HS-27A (cell line): ENCODE measurements at places on chromosomes 6 and 20.
A peak's percentile ranks its signal among the peaks of the same experiment; 100 is the strongest.

GRCh38 chr6:71199736-71200135 lies 88.9 kb upstream of the OGFRL1 start:
- no peak for DNase-seq

DNA sequence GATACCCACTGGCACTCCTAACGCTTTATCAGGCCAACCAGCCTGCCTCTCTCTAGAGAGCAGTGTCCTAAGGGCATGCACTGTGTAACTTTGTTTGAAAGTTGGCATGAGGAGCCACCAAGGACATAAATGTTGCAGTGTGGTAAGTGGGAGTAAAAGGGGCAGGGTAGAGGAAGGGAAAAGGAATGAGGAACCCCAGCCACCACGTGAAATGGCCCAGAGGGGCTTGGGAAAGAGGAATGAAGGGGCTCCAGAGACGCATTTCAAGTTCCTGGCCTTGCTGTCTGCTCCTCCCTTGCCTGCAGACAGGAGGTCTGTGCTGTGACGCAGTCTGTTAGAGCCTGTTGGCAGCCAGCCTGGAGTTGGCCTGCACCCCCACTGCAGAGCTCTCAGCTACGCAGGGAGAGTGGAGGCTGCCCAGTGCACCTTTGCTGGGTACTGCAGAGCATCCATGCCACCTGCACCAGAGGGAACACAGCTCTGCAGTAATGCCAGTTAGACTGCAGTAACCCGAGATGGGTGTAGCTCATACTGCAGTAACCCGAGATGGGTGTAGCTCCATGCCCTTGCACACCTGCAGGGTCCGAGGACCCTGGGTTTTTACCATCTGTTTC lies 86.8 kb upstream of the SNAP25 start:
- DNase-seq, result no peak

DNA sequence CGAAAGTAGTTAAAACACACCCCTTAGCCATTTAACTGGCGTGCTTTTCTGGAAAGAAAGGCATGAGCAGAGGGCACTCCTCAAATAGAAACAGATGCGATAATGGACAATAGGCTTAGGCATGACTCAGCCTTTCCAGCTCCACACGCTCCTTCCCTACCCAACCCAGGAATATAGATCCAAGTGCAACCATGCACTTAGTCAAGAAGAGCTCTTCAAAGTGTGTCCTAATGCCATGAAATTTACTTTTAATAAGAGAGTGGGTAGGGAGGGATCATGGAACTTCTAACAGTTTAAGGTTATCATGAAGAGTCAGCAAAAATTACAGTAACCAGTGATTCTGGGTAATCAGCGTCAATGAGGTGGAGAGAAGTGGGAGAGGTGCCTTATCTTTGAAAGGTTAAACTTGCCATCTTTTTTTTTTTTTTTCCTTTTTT lies 2.4 kb upstream of the EFHC1 start:
- DNase-seq, result peak; percentile 75

DNA sequence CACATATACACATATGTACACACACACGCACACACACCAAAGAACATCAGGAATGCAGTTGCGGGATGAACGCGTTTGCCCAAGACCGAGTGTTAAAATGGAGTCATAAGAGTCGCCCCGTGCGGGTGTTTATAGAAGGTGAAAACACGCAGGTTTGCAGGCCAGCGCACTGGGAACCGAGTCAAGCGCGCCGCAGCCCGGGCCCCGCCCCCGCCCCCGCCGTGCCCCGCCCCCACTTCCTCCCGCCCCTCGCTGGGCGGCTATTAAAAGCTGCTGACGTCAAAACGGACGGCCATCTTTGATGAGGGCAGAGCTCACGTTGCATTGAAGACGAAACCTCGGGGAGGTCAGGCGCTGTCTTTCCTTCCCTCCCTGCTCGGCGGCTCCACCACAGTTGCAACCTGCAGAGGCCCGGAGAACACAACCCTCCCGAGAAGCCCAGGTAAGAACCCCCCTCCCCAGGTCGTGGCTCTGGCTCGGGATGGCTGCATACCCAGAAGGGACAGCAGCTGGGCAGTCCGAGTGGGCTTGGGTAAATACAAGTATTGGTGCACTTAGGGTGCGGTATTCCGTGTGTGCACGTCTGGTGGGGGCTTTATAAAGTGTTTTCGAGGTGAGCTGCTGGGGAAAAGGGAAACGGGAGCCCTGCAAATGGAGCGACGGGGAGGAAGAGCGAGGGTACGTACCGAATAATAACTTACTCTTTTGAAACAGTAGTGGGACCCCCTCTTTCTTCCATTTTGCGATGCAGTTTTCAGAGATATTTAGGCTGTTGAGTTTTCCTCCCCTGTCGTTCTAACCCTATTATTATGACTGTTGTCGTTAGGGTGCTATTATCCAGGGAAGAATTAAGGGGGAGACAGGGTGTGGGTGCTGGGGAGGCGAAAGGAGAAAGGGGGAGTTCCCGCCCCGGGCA lies at the start of gene SNAP25:
Gene SNAP25 (plus strand): TSS at position 295 of the 916 bp plus-strand sequence. CDS start 56,662 bp downstream, outside the sequence.
- peak; percentile 51 for DNase-seq

DNA sequence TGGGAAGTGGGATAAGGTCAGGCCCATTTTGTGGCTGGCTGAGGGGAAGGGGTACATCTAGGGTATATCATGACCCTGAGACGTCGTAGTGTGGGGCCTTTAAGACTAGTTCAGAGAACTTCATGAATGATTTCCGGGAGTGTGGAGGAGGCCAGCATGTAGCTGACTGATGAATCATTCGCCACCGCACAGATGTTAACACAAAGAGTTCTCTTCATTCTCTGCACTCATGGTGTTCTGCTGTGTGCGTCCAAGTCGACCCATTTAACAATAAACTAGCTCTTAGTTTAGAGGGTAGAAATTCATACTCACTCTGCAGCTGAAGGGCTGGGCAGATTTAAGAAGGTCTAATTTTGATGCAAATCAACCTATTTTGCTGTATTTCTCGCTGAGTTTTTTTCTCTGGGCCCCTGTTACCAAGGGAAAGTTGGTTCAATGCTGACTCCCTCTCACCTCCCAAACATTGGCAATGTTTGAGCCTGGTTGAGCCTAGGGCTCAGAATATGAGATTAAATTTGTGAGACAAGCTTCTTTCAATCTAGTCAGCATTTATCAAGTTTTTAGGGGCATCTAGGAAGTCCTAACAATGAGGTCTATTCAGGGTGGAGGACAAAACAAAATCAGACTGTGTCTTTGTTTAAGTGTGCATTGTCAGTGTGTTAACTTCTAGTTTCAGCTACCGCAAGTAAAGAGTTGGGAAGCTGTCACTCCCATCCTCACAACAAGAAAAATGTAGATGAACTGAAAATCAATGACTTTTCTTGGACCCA lies 106.8 kb upstream of the CBLN4 start:
- DNase-seq, result no peak

DNA sequence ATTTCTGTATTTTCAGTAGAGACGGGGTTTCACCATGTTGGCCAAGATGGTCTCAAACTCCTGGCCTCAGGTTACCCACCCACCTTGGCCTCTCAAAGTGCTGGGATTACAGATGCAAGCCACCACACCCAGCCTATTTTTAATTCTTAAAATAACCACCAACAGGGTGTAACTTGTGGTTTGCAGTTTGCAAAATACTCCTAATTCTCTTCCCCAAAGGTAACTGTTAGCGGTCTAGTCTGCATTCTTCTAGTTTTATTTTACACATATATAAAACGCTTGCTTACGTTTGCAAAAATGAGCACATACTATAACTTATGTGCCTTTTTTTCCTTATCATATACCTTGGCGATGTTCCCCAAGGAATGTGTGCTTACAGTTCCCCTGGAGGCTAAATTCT lies 25.6 kb upstream of the CHMP4B start:
- DNase-seq, result no peak

DNA sequence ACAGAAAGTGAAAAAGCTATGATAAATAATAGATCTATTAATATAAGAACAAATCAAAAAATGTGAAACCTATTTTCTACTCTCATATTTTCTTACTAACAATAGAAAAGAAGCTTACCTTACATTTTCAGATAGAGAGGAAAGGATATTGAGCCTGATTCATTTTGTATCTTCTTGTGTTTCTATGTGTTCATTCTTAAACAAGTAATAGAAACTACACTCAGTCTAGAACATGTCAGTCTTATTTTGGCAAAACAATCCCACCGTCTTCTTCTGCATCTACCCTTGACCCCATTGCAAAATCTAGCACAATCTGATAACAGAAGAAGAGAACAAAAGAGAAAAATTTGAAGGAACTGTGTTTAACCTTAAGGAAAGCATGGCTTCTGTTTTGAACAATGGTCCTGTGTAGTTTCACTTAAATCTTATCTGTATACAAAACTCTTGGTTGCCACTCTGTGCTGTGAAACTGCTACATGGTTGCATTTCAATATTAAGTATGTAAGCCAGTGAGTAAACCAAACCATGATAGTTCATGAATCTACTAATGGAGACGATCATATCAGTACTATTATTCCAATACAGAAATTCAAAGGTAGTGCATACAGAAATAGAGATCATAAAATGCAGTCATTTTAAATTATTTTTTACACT lies 69.5 kb upstream of the LGSN start:
- DNase-seq, result no peak

DNA sequence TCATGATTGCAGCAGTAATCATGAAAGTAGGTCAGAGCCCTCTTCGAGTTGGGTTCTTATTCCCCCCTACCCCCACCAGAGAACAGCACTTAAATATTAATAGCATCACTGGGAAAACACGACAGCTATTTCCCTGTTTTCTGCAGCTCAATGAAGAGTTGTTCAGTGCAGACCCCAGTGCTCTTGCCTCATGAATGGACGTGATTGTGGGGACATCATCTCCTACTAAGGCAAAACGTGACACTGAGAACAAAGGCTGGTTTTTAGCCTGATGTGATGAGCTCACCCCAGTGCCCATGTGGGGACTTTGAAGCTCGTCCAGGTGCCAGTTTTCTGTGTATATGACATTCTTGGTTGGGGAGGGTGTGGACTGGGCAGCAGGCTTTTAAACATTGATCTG lies 105.9 kb downstream of the SLC35F1 start:
- DNase-seq, result no peak

DNA sequence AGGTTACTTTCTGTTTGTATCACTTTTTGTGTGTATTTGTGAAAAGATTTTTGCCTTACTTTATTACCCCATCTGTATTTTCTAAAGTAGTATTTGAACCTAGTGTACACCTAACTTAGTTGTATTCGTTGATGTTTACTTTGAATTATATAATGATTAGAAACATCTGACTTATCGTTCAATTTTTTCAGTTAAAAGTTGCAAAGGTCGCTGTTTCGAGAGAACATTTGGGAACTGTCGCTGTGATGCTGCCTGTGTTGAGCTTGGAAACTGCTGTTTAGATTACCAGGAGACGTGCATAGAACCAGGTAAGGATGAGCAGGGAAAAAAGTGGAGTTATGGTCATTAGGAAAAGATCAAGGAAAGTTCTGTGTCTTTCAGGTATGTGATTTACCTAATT lies 42.0 kb downstream of the ENPP1 start:
- no peak for DNase-seq

DNA sequence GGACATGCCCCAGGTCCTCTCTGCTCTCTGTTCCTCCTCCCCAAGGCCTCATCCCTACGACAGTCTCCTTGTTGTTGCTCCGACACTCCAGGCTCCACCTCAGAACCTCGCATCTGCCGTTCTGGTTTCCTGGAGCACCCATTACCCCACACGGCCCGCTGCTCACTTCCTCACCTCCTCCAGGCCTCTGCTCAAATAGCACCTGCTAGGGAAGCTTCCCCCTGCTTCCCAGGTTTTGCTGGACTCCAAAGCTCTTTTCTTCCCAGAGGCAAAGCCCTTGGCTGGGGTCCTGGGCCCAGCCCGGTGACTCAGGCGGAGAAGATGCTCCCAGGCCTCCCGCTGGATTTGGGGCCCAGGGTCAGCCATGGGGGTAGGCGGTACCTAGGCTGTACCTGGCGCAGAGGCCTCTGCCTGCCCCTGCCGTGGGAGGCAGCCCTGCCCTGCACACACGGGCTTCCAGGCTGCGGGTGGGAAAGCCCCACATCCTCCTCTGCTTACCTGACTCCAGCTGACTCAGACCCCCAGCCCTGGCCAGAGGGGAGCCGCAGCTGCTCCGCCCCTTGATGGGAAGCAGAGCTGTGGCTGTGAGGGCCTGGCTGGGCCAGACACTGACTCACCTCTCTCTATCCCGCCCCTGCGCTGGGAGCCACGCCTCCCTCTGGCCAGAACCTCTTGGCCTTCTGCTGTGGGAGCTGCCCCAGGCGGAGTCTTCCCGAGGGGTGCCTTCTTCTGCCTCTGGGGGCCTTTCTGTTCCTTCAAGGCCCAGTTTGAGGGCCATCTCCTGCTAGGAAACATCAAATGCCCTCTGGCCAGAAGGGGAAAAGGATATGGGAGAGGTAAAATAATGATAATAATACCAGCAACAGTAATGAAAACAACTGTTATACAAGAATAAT lies 130.5 kb downstream of the CEBPB start:
- peak; percentile 77 for DNase-seq

- no peak for DNase-seq
Observed at GRCh38 chr20:50385733-50386640, 124.2 kb upstream of the PTPN1 start.

DNA sequence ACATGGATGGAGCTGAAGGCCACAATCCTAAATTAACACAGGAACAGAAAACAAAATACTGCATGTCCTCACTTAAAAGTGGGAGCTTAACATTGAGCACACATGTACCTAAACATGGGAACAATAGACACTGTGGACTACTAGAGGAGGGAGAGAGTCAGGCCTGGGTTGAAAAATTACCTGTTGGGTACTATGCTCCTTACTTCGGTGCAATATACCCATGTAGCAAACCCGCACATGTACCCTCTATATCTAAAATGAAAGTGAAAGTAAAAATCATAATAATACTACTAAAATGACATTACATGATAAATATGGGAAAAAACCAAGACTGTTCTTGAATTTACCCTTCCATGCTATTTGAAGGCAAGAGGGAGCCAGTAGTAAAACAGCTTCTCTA lies 1273.8 kb upstream of the ADGRB3 start:
- no peak for DNase-seq

GRCh38 chr6:45803071-45803470 lies 212.6 kb downstream of the CLIC5 start:
- DNase-seq, result no peak

- DNase-seq, result no peak
Observed at GRCh38 chr6:54730767-54731630, 115.6 kb upstream of the FAM83B start.

DNA sequence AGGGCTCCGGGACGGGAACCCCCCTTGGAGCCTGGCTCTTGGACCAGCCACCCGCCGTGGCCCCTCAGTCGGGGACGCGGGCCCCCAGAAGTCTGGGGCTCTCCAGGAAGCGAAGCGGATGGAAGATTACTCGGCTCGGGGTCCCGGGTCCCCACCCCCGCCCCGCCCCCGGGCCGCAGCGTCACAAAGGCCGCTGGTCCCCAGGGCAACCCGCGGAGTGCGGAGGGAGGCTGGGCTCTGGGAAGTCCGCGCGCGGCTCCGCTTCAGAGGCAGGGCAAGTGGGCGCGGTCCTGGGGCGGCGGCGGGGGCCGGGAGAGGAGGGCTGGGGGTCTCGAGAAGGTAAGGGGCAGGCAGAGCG lies at the start of gene FNDC11:
Gene FNDC11 (plus strand): TSS at position 227 of the 358 bp plus-strand sequence. CDS start 1,505 bp downstream, outside the sequence.
- DNase-seq, result no peak

- no peak for DNase-seq
Observed at GRCh38 chr6:79821859-79822258, 125.5 kb downstream of the ELOVL4 start.

DNA sequence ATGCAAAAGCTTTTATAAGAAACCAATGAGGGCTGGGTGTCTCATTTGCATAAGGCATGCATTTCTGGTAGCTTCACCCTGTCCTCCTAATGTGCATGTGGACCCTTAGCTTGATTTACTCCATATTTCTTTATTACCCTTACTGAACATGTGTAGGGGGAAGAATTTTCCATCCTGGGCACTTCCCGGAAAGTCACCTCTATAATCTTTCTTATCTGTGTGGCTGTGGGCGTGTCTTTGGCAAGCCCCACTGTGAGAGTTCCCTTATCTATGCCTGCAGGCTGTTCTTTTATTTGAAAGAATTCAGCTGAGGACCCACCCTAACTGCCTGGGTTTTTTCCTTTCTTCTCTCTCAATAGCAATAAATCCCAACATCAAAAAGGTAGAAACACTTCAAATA lies 627.8 kb downstream of the DOK5 start:
- no peak for DNase-seq
